ENCODE measurements at places on chromosomes 3 and 15.

DNA sequence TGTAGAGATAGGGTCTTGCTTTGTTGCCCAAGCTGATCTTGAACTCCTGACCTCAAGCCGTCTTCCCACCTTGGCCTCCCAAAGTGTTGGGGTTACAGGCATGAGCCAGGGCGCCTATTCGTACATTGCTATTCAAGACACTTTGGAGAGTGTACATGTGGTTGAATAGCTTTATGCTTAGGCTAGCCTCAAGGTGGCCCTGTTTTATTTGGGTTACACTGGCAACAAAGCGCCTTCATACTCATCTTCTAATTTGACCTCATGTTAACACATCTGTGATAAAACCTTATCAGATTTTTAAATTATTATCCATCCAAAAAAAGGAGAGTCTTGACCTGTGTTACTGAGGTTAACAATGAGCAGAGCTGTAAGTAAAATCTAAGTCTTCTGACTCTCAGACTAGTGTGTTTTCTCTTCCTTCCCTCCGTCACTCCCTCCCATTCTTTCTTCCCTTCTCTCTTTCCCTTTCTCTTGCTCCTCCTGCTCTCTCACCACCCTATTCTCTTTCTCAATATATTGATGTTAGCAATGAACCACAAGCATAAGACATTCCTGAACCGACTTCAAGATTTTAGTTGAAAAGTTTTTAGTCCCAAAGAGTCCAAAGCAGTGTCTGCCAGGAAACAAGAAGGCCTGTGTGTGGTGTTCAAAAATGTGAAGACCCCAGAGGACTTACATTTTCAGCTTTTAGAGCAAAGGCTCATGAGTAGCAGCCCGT, 603.7 kb upstream of the CFAP20DC start:
- DNase-seq = no peak

GRCh38 chr3:33718595-33718907, 497 bp upstream of the CLASP2 start:
- DNase-seq = no peak

DNA sequence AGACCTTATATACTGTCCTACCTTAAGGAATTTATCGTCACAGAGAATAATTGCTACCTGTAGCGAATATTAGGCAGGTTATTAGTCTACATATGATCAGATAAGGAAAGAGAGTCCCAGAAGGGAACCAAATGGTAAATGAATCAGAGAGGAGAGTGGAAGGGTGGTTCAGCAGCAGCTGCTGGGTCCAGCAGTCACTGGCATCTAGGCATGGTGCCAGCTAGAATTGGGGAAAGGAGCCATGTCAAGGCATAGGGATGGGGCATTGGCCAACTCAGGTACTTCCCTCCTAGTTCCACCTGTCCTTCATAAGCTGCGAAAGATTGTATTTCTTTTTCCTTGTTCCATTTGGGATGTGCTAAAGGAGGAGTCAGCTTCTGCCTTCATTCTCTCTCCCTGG, 23.4 kb downstream of the HACD3 start:
- no peak for DNase-seq

DNA sequence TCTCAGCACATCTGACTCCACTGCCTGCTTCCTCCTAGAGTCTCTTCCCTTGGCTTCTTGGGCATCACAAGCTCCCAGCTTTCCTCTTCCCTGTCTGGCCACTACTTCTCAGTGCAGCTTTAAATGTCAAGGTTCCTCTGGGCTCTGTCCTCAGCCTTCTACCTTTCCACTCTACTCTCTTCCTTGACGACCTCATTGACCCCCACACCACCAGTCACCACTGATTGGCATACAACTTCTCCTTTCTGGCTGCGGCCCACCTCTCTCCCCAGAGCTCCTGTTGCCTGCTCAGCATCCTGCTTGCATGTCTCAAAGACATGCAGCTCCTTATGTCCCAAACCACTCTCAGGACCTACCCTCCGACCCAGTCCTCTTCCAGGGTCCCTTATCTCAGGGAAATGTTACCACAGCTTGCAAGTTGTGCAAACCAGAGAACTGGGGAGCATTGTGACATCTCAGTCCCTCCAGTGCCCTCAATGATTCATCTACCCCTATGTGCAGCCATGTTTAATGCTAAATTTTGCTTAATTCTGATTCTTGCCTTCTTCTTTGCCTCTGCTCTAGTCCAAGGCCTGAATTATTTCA, 49.9 kb downstream of the TRPM1 start:
- no peak for DNase-seq

GRCh38 chr3:32240159-32240545, 1.7 kb downstream of the CMTM8 start:
- DNase-seq = peak; percentile 46

DNA sequence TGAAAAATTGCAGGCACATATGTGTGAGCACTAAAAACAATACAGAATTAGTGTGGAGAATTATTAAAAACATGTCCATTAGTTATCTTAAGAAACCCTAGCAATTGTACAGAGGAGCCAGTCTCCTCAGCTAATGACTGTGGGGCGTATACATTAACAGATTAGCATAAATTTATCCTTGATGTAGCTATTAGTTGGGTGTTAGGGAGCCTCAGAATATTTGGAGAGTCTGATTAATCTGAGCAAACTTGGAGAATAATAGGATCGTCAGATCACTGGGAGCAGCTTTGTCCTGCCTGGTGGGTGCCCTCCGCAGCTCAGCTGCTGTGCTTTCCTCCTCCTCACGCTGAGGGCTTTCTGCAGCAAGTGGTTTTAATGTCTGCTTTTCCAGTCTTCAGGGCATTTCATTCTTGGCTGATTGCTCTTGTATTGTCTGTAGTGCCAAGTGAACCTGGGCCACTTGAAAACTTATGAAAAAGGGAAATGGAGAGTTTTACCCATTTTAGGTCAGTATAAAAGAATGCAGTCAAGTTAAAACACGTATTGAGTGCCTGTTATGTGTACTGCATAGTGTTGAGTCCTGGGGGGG, 417.4 kb upstream of the SEMA6D start:
- DNase-seq = no peak

DNA sequence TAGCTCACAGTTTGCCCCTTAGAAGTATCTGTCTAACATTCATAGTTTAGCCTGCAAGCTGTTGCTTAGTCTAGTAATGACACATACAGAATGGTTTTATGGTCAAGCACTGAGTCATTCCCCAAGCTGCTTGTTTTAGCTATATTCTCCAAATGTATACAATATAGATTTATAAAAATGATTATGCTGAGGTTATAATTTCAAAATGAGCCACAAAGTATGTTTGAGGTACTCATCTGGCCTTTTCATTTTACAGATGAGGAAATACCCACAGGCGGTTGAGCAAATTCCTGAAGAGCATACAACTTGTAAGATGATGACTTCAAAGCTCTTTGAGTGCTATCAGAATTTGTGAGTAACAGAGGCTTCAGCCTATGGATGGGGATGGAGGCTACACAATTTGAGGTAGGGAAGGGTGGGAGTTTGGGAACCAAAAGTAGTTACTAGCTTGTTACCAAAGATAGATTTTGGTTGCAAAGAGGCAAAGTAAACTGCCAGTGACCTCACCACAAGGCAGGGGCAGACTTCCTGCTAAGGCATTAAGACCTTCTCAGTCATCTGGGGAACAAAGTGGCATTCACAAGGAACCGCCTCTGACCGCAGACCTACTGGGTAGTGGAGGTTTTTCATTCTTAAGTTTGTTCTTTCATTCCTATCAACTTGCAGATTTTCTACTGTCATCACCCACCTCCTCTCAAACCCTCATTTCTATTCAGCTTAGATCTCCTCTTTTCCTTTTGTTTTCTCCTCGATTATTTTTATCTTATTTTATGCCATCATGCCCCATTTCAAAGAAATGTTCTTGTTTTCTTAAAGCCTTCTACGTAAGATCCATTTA, 257.2 kb upstream of the NECTIN3 start:
- DNase-seq = peak; percentile 79

- peak; percentile 56 for DNase-seq
These were observed 313.2 kb upstream of the THBS1 start for GRCh38 chr15:39267685-39268084.

- DNase-seq = no peak
These were observed 25.8 kb downstream of the TIMP4 start for GRCh38 chr3:12132881-12133280.

- DNase-seq = no peak
These were observed 32.7 kb downstream of the SLC41A3 start for GRCh38 chr3:126051234-126051633.

GRCh38 chr15:50003786-50004334, 115.2 kb downstream of the ATP8B4 start:
- peak; percentile 92 for DNase-seq

- DNase-seq = peak; percentile 99
These were observed 207.0 kb upstream of the DCBLD2 start for GRCh38 chr3:99108508-99108907.

DNA sequence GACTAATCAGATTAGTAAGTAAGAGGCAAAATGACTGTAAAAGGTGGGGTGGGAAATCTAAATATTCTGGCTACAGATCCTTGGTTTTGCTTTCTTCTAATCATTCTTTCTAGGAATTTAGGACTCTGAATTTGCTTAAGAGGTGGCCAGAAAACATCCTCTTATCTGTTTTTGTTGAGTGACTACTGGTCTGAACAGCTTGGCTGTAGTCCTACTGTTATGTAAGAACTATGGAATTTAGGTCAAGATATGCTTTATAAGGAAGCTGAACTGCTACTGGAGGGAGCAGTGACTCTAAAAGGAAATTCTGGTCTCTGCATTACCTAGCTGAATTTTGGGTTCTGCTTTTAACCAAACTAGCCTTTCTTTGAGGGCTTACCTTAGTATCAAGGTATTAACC, 33.5 kb upstream of the CSPG5 start:
- DNase-seq = peak; percentile 89

- no peak for DNase-seq
These were observed 466.1 kb downstream of the EDEM1 start for GRCh38 chr3:5653426-5654143.

DNA sequence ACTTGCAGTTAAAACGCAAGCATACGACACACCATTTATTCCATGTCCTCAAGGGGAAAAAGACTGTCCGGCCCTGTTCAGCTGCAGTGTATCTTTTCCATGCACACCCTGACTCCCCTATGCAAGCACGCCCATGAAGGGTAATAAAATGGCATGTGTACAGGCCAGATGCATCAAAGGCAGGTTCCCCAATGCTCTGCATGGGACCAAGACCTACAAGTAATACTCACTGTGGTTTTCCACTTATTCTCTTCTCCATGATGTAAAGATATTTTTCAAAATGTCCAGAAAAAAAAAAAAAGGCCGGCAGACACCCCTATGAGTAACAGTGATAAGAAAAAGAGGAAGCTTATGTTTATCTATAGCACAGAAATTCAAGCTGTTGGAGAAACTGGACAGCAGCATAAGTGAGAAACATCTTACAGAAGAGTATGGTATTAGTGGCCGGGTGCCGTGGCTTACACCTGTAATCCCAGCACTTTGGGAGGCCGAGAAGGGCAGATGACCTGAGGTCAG, 70.8 kb downstream of the MCF2L2 start:
- DNase-seq = no peak

DNA sequence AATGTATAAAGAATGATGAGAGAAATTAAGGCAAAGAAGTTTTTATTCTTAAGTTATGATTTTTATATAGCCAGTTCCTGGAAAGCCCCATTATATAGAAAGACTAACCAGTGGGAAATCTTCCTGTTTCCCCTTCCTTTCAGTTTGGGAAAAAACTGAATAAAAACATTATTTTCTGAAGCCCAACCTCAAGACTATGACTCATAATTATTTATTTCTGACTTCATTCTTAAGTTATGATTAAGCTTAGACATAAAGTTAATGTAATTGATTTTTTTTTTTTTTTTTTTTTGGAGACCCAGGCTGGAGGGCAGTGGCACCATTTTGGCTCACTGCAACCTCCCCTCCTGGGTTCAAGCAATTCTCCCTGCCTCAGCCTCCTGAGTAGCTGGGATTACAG, 55.8 kb downstream of the TRPC1 start:
- DNase-seq = peak; percentile 10

DNA sequence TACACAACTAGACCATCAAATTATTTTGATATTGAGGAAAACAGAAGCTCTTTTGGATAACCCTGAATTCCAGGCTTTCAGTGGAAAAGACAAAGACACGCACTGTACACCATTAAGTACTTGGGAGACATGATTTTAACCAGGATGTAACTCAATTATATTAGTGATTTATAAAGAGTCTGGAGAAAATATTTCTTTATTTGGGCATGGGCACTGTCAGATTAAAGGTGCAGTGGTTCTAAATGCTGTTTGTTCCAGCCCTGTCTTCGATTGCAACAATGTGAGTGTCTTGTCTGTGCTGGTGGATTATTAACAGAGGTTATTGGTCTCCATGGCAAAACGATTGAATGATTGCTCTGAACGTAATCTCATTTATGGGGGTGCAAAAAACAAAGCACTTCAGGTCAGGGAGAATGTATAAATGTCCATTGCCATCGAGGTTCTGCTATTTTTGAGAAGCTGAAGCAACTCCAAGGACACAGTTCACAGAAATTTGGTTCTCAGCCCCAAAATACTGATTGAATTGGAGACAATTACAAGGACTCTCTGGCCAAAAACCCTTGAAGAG, at the start of gene TM4SF4:
Gene TM4SF4, plus strand, starts transcription at position 448 of the 568 bp plus-strand sequence. CDS start 181 bp downstream, outside the sequence.
- no peak for DNase-seq

GRCh38 chr15:59150185-59150584, 45.2 kb downstream of the CCNB2 start:
- no peak for DNase-seq

- no peak for DNase-seq
These were observed 221.4 kb downstream of the MINAR1 start for GRCh38 chr15:79653533-79653932.

DNA sequence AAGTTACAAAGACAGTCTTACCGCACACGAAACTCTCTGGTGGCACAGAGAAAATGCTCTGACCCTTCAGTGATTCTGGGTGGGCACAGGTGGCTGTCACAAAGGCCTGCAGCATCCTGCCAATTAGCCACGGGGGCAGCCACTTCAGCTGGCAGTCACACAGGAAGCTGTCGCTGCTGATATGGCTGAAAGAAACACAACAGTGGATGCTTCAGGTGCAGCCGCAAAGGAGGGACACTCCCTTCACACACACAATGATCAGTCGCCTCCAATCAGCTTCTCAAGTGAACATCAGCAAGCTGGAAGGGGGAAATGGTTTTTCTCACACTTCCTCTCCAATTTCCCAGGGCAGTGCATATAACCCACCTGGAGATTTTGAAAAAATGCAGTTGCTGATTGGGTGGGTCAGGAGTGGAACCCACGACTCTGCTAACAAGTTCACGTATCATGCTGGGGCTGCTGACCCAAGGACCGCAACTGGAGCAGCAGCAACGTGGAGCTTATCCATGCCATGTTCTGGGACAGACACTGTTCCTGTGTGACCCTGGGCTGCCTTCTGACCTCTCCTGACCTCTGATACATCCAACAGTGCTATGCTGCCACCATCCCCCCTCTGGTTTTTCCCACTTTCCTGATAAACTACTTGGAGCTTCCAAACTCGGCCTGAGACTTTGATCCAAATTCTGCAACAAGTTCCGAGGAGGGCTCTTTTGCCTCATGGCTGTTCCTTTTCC, 106.6 kb downstream of the LRIG1 start:
- DNase-seq = no peak

DNA sequence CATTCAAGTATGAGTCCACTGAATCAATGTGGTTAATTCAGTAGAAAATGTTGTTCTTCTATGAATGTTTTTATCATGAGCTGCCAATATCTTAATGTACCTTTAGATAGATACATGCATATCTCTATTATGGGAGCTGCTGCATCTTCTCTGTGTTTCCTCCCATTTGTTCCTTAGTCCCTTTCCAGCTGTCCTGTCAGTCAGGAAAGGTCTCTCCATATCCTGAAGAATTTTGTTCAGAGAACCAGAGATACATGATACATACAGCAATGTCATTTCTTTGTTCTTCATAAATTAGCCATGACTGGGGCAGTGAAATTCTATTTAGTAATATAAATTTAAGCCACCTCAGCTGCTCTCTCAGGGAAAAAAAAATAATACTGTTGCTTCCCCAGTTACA, 103.7 kb downstream of the P3H2 start:
- no peak for DNase-seq

- DNase-seq = no peak
These were observed 2.1 kb upstream of the EIF5A2 start for GRCh38 chr3:170910542-170910941.

Data from fibroblast of pulmonary artery (primary cell).